Prostate gland (tissue), 2 donors: ENCODE measurements at places on chromosomes 2 and 18. TPM values are rescaled to one million over a fixed set of nuclear protein-coding genes. Genes with fewer than 3 reads are reported as not detected.

- no peak for DNase-seq
- H3K27me3 ChIP-seq: no peaks in the 10 kb centered on the region
- no peak overlapping the region for H3K27ac ChIP-seq
- H3K4me3 ChIP-seq: no peak overlapping the region
Observed at GRCh38 chr2:190791347-190791975, 89.2 kb upstream of the GLS start.

DNA sequence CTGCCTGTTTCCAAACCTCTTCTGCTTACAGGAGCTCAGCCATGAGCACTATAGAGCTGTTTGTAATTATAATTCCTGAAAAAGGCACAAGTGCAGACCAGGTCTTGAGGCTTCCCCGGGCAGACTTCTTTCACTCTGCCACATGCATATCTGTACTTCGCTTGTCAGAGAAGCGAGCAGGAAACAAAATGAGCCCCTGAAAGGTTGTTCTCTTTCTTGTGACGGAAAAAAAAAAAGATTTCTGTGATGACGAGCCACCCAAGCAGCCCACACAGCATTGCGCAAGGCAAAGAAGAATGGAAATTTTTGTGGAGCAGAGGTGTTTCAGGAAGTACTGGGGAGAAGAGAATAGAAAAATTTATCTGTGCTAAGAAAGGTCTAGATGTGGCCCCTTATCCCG lies 54.0 kb upstream of the LINC00305 start:
- H3K36me3 ChIP-seq: no peaks in the 10 kb centered on the region
- DNase-seq: no peak
- no peaks in the 10 kb centered on the region for H3K27me3 ChIP-seq
- no peaks in the 10 kb centered on the region for H3K4me1 ChIP-seq

- no peak overlapping the region for H3K4me3 ChIP-seq
- no peaks in the 10 kb centered on the region for H3K4me1 ChIP-seq
- H3K27ac ChIP-seq: no peak overlapping the region
- no peak for DNase-seq
- no peaks in the 10 kb centered on the region for H3K36me3 ChIP-seq
Observed at GRCh38 chr2:176830362-176830761, 382.2 kb upstream of the HNRNPA3 start.

GRCh38 chr18:33135951-33136660 lies 304.4 kb downstream of the CCDC178 start:
- no peak overlapping the region for H3K4me3 ChIP-seq
- no peak overlapping the region for H3K27ac ChIP-seq
- no peaks in the 10 kb centered on the region for H3K27me3 ChIP-seq
- H3K36me3 ChIP-seq: no peaks in the 10 kb centered on the region
- no peaks in the 10 kb centered on the region for H3K4me1 ChIP-seq

DNA sequence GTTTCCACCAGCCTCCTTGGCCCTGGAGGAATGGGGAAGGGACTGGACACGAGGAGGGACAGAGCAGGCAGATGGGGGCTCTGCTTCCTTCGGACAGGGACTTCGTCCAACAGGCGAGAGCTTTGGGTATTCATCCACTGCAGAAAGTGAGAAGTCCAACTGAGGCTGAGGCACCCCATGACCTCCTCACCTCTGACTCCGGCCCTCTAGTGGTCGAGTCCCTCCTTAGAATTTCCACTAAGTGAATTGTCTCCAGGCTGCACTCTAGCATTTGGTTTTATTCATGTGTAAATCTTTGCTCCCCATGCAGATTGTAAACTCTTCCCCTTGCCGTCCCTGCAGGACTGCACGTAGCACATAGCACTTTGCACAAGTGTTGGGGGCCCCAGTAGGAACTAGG lies 75.6 kb downstream of the TMEM247 start:
- H3K4me3 ChIP-seq: no peak overlapping the region
- no peaks in the 10 kb centered on the region for H3K27me3 ChIP-seq
- no peak overlapping the region for H3K27ac ChIP-seq
- no peaks in the 10 kb centered on the region for H3K36me3 ChIP-seq

DNA sequence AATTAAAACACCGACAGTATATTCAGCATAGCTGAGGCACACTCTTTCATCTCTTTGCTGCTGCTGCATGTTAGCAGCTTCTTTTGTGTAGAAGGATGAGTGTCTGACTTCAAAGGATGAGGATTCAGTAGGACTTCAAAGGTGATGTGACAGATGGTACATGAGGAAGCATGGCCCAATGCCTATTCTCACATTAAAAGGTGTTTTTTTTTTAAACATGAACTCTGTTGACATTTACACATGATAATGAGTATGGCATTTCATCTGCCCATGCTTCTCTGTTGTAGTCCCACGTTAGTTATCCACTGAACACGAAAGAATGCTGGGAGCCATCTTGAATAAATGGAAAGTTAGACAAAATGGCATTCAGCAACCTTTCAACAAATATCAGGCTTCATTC lies 1950.8 kb upstream of the PIK3C3 start:
- H3K4me3 ChIP-seq: no peak overlapping the region
- H3K36me3 ChIP-seq: no peaks in the 10 kb centered on the region
- no peaks in the 10 kb centered on the region for H3K4me1 ChIP-seq
- no peak overlapping the region for H3K27ac ChIP-seq
- H3K27me3 ChIP-seq: no peaks in the 10 kb centered on the region

GRCh38 chr2:234991793-234992192 lies 40.0 kb downstream of the SH3BP4 start:
- H3K27me3 ChIP-seq: no peaks in the 10 kb centered on the region
- peaks cover 34% of the 10 kb centered on the region for H3K4me1 ChIP-seq
- H3K4me3 ChIP-seq: no peak overlapping the region
- no peak overlapping the region for H3K27ac ChIP-seq

DNA sequence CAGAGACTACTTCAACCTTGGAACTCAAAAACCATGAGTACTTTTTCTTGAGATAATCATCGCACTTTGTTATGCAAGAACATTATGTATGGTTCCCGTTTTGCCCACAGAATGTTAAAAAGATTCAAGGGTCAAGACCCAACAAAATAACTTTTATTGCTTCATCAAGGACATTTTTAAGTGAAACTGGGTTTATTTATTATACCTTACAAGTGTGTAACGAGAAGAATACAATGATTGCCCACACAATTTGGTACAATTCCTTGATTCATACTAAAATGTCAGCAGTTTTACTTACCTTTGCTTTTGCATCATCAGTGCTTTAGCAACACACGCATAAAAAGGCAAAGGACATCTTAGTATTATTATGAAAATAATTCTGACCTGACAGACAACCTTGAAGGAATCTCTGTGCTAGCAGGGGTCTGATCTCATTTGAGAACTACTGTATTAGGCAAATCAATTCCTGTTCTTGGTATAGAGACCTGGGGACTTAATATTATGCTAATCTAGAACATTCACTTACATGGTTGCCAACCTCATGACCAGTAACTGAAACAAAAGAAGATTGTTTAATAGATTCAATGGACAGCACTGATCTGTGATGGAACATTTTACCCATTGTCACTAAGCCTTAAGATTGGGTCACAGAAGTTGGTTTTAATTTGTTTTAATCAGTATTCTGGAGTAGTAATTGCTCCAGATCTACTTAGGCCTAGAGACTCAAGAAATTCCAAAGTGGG lies 16.2 kb downstream of the CCDC88A start:
- H3K4me1 ChIP-seq: no peaks in the 10 kb centered on the region
- no peaks in the 10 kb centered on the region for H3K27me3 ChIP-seq
- H3K36me3 ChIP-seq: no peaks in the 10 kb centered on the region
- H3K4me3 ChIP-seq: no peak overlapping the region
- DNase-seq: no peak

DNA sequence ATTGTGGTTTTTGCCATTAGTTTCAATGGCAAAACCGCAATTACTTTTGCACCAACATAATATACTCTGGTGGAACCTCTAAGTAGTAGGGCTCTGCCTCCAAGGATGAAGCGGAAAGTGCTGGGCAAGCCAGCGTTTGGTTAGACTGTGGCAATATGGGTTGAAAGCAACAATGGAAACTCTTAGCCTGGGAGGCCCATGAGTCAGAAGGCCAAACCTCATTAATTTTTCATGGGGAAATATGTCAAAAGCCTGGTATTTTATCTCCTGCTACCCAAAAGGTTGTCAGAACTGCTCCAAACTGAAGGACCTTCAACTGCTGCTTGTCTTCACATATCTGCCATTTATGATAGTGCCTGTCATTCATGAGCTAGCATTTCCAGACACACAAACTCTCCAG lies 179.1 kb upstream of the CYP26B1 start:
- H3K4me1 ChIP-seq: no peaks in the 10 kb centered on the region
- H3K36me3 ChIP-seq: no peaks in the 10 kb centered on the region
- H3K27ac ChIP-seq: no peak overlapping the region
- no peak for DNase-seq
- H3K4me3 ChIP-seq: no peak overlapping the region

DNA sequence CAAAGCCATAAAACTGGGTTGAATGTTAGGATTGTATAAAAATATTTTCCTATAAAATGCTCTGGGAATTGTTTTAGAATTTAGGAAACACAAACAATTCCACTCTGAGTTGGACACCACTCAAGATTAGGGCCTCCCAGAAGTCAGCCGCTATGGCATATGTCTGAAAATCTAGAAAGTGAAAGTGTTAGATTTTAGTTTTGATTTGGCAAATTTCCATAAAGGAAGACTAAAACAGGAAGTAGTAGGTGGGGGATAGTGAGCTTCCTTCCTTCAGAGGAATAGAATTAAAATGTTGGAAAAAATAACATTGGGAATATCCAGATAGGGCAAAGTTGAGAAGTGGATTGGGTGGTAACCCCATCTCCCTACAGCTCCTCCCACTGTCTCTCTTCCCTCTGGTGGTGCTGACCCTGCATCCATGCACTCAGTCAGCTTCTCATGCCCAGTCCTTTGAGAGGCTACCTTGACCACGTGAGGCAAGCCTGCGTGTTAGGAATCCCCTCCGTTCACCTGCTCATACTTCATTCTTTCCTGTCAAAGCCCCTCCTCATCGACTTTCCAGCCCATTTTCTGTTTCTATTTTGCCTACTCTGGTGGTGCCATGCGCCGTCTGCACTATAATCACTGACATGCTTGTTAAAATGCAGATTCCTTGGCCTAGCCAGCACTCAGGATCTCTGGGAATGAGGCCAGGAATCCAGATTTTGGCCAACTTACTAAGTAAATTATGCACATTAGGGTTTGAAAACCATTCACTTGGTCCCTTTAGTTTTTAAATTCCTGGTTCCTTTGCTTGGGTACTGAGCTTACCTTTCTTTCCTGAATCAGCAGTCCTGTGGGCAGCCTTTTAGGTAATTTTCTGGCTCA lies 83.5 kb downstream of the POLE4 start:
- no peak overlapping the region for H3K27ac ChIP-seq
- H3K4me1 ChIP-seq: no peaks in the 10 kb centered on the region
- no peak overlapping the region for H3K4me3 ChIP-seq
- no peaks in the 10 kb centered on the region for H3K27me3 ChIP-seq

GRCh38 chr18:78618726-78619125 lies 360.9 kb upstream of the SALL3 start:
- H3K36me3 ChIP-seq: no peaks in the 10 kb centered on the region
- H3K27me3 ChIP-seq: no peaks in the 10 kb centered on the region
- no peak overlapping the region for H3K27ac ChIP-seq
- DNase-seq: no peak
- no peaks in the 10 kb centered on the region for H3K4me1 ChIP-seq
- no peak overlapping the region for H3K4me3 ChIP-seq

- H3K36me3 ChIP-seq: no peaks in the 10 kb centered on the region
- H3K4me1 ChIP-seq: no peaks in the 10 kb centered on the region
- no peak for DNase-seq
- no peak overlapping the region for H3K27ac ChIP-seq
Observed at GRCh38 chr2:169782513-169782912, 16.2 kb upstream of the SSB start.

- no peak overlapping the region for H3K4me3 ChIP-seq
- no peaks in the 10 kb centered on the region for H3K27me3 ChIP-seq
- H3K36me3 ChIP-seq: no peaks in the 10 kb centered on the region
- H3K4me1 ChIP-seq: no peaks in the 10 kb centered on the region
- DNase-seq: no peak
- no peak overlapping the region for H3K27ac ChIP-seq
Observed at GRCh38 chr2:54859416-54859815, 136.0 kb downstream of the EML6 start.

LINC00305 gene
- total RNA-seq: not detected
